Breast epithelium (tissue), 4 donors: ENCODE measurements at places on chromosomes 2 and 18. TPM values are rescaled to one million over a fixed set of nuclear protein-coding genes. Genes with fewer than 3 reads are reported as not detected.

PTPN2 gene
- 53.7 TPM for total RNA-seq

DNA sequence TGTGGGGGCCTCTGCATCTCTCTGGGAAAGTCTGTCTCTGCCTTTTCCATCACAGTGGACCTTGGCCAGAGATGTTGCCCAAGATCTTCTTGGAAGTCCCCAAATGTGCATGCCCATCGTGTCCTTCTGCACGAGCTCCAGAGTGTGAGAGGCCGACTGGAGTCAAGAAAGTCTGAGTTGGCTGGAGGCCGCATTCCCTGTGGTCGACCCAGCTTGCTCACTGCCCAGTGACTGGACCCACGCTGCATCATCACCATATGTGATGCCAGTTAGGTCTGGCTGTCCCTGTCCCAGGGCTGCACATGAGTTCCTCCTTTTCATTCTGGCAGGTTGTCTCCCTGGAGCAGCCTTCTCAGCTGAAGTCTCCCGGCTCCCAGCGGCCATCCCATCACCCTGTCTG is 93.8 kb downstream of the ARL4C start:
- no peaks in the 10 kb centered on the region for H3K4me1 ChIP-seq
- H3K27ac ChIP-seq: no peak overlapping the region
- no peaks in the 10 kb centered on the region for H3K36me3 ChIP-seq
- no peak for DNase-seq
- H3K27me3 ChIP-seq: no peaks in the 10 kb centered on the region
- H3K4me3 ChIP-seq: no peak overlapping the region

EFHD1 gene
- total RNA-seq: 31.0 TPM

FEZ2 gene
- total RNA-seq: 63.8 TPM
